ENCODE measurements at places on chromosomes 7 and 10.
A peak's percentile ranks its signal among the peaks of the same experiment; 100 is the strongest.

DNA sequence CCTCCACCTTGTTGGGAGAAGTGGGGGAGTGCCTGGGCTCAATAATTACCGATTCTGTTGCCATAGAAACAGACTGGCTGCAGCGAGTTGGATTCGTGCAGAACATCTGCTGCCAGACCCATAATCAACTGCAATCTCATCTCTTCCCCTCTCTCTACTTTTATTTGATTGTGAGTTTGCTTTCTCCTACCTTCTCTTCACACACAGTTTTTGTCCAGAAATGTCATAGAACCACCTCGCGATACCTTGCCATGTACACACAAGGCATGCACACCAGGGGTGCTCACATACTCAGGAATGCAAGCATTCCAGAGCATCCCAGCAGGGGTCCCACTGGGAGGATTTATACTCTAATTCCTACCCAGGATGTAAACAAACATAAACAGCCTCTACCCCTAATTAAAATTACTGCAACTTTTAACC is 262.2 kb upstream of the AOAH start:
- no peak for DNase-seq

- no peak for DNase-seq
These were observed 315.3 kb downstream of the OTUD1 start for GRCh38 chr10:23754179-23754578.

DNA sequence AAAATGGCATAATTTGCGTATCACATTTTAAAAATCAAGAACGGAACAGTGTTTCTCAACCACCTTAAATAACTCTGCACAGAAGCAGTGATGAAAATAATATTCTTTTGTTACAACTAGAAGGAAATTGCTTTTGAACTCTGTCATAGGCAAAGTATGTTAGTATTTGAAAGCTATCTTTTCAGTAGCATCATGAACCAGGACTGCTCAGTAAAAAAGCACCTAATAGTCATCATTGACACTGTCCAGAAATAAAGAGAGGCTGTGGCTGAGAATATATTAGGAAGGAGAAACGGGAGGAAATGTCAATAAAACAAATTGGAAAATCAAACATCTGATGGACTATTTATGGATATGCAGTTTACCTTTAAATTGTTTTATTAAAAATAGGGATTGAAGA is 237.2 kb upstream of the AKR1E2 start:
- no peak for DNase-seq

DNA sequence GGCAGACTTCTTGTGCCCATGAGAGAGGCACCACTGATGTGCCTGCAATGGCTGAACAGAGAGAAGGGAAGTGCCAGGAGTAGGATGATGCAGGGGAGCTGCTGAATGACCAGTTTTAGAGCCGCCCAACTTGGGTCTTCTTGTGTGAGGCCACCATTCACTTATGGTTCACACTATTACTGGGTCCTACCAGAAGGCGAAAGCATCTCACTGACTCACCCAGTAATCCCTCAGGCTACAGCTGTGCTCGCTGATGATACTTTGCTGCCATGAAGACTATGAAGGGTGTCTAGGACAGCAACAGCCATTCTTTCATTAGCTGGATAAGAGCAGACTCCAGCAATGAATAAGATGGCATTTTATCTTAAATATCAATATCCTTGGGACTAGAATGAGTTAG is 47.6 kb downstream of the PLXNA4 start:
- no peak for DNase-seq

DNA sequence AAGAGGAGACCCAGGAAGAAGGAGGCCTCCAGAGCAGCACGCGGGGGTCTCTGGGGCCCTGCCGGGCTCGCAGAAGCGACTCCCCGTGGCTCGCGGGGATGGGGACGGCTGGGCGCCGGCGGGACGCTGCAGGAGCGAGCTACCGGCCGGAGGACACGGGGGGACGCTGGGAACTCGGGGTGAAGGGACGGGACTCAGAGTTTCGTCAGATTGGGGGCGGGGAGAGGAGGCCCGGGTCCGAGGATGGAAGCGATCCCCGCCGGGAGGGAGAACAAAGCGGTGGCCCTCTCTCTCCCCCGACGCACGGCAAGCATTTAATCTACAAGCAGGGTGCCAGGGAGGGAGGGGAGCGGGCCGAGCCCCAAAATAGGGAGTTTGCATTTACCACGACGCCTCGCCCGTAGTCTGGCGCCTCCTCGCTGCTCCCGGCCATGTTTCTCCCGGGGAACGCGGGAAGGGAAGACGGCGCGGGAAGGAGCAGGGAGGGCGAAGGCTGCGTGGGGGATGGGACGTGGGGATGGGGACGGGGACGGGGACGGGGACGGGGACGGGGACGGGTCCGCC is at the start of gene PRTFDC1:
PRTFDC1 (minus strand) TSS at position 464 of the 564 bp plus-strand sequence; CDS start at position 433, 31 bp downstream.
- DNase-seq = no peak

DNA sequence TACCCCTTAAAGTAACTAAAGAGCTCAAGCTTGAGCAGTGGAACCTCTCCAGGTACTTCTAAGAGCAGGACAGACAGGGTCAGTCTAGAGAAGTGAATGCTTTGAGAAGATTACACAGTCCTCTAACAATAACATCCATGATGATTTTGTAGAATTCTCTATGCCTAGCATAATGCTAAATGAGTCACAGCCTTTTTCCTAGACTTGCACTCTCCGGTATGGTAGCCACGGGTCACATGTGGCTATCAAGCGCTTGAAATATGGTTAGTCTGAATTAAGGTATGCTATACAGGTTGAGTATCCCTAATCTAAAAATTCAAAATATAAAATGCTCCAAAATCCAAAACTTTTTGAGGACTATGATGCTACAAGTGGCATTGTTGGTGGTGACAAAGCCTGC is 166.6 kb upstream of the MKLN1 start:
- DNase-seq = no peak

- DNase-seq = no peak
These were observed 9.8 kb upstream of the RAB18 start for GRCh38 chr10:27494116-27494805.

DNA sequence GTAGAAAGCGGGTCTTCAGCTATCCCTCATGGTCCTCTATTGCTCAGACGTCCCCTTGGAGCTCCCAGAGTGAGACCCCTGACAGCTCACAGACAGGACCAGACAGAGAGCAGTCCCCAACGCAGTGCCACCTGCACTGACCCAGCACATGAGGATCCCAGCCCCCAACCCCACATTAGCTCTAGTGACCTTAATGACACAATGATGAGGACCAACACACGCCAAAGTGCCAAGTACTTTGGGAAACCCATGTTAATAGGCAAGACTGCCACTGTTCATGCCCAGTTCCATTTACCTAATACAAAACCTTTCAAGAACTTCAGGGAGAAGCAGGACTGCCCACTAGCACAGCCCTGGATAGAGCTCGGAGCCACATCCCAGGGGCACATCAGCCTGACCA is 5.7 kb upstream of the GRB10 start:
- no peak for DNase-seq

GRCh38 chr7:102393467-102393866 is 2.7 kb upstream of the PRKRIP1 start:
- DNase-seq = no peak

GRCh38 chr7:23242321-23242720 is 4.3 kb upstream of the GPNMB start:
- no peak for DNase-seq

DNA sequence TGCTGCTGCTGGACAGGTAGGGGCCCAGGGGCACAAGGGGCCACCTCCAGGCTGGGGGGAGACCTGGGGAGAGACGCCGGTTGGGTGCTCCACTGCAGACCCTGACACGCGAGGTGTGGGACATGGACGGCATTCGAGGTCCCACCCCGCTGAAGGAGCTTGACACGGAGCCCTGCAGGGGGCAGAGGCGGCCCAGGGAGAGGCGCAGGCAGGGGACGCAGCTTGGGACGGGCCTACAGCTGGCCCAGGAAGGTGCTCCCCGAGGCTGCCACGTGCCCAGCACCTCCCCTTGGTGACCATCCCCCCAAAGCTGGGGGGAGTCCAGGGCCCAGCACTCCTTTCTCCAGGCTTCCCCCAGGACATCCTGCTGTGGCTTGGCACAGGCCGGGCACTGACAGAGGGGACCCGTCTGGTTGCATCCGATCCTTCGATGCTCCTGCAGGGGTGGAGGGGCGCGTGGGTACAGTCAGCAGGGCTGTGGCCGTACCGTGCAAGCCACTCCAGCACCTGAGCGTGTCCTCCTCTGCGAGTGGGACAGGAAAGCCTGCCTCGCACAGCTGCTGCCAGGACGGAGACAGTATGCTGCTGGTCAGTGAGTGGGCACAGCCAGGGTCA is 174.4 kb downstream of the ELFN1 start:
- peak; percentile 60 for DNase-seq

DNA sequence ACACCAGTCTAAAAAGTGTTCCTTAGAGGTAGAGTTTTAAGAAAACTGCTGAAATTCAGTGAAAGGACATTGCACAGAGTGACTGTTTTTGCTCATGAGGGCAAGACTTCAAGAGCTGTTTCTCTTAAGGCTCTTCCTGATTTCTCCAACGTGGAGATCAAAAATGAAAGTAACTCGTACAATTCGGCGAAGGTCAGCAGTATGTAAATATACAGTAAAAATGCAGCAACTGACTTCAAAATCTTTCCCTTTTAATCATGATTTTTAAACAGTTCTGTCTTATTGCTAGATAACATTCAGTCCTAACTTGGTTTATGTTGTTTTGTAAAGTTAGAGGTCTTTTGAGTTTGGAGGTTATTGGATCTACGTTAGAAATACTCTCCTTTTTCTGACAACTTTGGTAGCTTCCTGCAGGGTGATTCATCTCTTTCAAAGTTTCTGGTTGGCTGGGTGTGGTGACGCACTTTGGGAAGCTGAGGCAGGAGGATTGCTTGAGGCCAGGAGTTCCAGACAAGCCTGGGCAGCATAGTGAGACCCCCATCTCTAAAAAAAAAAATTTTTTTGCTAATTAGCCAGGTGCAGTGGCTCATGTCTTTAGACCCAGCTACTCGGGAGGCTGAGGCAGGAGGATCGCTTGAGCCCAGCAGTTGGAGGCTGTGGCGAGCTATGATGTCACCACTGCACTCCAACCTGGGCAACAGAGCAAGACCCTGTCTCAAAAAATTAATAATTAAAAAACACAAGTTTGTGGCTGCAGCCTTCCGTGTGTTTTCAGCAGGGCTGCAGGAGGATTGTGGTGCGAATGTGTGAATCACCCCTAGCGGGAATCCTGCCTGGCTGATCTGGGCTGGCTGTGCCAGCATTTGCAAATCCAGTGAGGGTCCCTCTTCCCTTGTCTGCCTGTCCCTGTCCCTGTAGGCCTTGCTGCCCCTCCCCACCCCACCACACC is 29.2 kb upstream of the AP5Z1 start:
- DNase-seq = no peak

All from RWPE2 (cell line).